ENCODE measurements at places on chromosomes 2 and 18.

DNA sequence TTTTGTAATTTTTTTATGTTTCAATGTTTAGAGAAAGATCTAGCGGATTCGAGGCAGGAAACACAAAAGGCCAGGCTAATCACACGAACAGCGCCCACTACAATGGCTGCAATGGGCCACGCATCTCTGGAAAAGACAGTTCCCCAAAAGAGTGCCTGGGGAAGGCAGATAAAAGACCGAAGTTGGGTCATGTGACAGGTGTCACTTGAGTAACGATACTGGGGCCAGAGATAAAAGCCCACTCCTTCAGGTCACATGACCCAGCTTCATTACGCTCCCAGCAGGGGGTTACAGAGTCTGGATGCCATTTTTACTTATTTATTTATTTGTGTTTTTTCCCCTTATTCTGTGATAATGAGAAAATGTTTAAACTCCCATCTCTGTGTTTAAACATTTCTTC is 95.4 kb downstream of the CDK15 start:
- DNase-seq, result no peak

- DNase-seq, result no peak
These were observed 187.6 kb downstream of the ARHGAP28 start for GRCh38 chr18:6917072-6917471.

- no peak for DNase-seq
These were observed 122.6 kb downstream of the METTL4 start for GRCh38 chr18:2448565-2449151.

GRCh38 chr2:25991965-25992364 is 9.7 kb upstream of the KIF3C start:
- DNase-seq, result no peak

DNA sequence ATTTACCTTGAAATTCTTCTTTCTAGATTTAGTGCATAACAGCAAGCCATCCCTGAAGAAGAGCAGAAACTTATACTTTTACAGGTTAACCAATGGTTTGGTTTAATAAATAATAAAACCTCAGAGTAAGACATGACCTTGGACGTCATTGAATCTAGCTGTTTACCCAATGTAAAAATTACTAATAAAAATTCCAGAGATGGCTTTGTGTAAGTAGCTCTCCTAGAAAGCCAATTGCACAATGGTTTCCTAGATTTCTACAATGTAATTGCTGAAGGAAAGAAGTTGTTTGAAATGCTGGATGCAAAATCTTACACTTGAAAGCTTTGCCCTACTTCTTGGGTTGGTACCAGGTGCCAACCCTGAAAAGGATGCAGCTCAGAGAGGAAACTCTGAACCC is 1.5 kb downstream of the XDH start:
- DNase-seq, result no peak

DNA sequence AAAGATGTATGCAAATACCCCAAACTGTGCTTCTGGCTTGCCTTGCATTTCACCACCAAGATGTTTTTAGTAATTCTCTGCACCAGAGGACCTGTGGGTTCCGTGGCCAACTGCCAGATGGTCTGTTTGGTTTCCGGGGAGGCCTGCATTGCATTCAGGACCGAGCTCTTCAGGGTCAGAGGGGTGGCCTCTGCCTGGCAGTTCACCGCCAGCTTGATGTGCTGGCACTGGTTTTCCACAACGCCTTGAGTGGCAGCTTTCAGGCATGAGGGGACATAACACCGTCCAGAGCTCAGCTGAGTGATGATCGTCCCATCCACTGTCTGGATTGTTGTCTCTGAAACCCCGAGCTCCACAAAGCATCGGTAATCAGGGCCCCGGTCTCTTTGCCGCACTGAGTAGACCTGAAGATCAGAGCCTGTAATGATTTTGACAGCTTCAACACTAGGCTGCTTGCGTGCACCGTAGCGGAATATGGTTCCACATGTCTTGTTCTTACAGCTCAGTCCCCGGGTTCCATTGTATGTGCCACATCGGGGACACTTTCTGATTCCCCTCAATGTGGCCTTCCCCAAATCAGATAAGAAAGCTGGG is 9.4 kb downstream of the C2orf42 start:
- DNase-seq, result no peak

DNA sequence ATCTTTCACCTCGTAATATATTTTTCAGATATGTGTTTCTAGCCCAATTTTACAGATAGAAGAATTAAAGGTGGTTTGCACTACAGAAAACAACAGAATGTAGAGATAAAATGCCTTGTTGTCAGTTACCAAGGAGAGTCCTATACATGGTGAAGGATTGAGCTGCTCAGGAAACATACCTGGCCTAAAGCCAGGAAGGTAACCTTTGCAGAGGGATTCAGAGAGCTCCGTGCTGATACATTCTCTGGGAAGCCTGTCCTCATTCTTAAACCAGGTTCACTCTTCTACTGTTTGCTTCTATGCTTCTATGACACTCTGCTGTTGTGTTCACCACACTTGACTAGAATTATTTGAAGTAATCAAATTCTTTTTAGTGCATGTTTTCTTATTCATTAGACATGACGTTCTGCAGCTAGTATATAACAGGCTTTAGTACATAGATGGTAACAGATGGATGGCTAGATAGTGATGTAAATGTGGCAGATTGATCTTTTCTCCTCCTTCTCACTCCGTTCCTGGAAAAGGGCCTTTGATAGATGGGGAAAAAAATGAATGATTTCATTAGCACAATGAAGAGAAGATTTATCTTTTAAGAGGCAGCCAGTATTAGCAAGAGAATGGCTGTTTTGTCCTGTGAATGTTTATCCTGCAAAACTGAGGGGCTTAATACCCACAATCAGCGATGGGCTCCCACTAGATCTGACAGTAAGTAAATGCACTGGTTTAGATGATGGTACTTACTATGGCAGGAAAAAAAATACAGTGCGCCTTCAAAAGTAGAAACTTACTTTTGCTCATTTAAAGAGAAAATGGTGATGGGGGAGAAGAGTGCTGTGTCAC is 589.6 kb upstream of the FAM98A start:
- no peak for DNase-seq

- no peak for DNase-seq
These were observed 837.3 kb downstream of the GALR1 start for GRCh38 chr18:78086931-78087330.

GRCh38 chr2:227464361-227464760 is 7.6 kb upstream of the AGFG1 start:
- DNase-seq, result no peak

- peak; percentile 71 for DNase-seq
These were observed 57.6 kb downstream of the NPAS2 start for GRCh38 chr2:100877555-100877954.

GRCh38 chr2:206457188-206457634 is 13.9 kb downstream of the ADAM23 start:
- DNase-seq, result peak; percentile 30

- no peak for DNase-seq
These were observed 1.6 kb downstream of the CD8A start for GRCh38 chr2:86788881-86789686.

DNA sequence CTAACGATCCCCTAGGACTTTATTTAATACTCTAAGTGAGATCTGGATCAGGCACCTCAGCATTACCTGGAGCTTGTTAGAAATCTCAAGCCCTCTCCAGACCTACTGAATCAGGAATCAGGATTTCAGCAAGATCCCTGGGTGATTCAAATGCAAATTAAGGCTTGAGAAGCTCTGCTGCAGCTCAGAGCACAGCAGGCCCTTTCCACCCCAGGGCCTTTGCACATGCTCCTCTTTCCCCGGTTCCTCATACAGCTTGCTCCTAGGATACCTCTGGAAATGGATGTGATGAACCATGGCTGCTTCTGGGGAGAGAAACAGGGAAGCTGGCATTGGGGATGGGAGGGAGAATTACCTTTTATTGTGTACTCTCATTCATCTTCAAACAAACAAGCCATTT is 40.3 kb upstream of the MGAT4A start:
- no peak for DNase-seq

- peak; percentile 40 for DNase-seq
These were observed 772.2 kb upstream of the CHAC2 start for GRCh38 chr2:52995424-52995823.
